Osteoblast (primary cell): ENCODE measurements at places on chromosomes 2 and 18. TPM values are rescaled to one million over a fixed set of nuclear protein-coding genes. Genes with fewer than 3 reads are reported as not detected.

The LGALSL gene
- 3.6 and 3.8 TPM in 2 replicates for total RNA-seq

The UGT1A8 gene
- not detected in 2 replicates for total RNA-seq

The ANTXR1 gene
- total RNA-seq, result 123 and 134 TPM in 2 replicates

The COL6A3 gene
- total RNA-seq, result 4,017 and 4,247 TPM in 2 replicates

The SLC5A7 gene
- total RNA-seq, result not detected in 2 replicates

The CCDC178 gene
- total RNA-seq, result not detected in 2 replicates

The B3GNT7 gene
- 0.29 and 0.72 TPM in 2 replicates for total RNA-seq

The FHOD3 gene
- total RNA-seq, result 13.0 and 17.4 TPM in 2 replicates

The PRSS56 gene
- not detected in 2 replicates for total RNA-seq

The UPP2 gene
- total RNA-seq, result not detected in 2 replicates

The GREB1 gene
- 1.1 and 1.2 TPM in 2 replicates for total RNA-seq

- DNase-seq, result no peak
Measured at GRCh38 chr2:134532537-134532936, 186.3 kb downstream of the TMEM163 start.

GRCh38 chr2:179253226-179253625 is 11.4 kb downstream of the SESTD1 start:
- no peak for DNase-seq

DNA sequence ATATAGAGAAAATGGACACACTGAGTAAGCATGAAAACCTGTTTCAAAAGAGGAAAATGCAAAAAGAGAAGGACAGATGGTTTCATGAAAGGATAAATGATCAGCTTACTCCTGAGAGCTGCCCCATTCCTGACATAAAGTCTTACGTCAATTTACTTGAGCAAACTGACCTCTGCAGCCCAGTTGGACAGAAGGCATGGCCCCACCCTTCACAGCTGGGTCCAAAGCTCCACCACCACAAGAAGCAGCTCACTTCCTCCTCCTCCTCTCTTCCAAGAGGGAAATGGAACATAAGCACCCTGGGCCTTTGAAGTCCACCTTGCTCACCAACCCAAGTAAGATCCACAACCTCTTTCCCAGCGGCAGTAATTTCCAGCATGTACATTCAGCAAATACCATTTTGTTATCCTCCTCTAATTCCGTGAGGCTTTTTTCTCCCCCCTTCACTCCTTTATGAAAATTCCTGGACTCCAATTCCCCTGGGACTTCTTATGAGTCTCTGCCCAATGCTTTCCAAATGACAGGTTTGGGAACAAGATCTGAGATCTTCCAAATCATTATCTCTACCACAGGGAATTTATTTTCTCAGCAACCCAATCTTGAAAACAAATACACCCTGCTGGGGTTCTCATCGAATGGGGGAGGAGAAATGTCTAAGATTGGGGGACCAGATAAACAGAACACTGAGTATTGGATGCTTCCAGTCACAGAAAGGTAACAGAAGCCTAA is 10.1 kb downstream of the COL4A4 start:
- no peak for DNase-seq

GRCh38 chr2:60353406-60353800 is 200.1 kb downstream of the BCL11A start:
- no peak for DNase-seq

- no peak for DNase-seq
Measured at GRCh38 chr2:229768235-229768634, 53.9 kb upstream of the DNER start.

DNA sequence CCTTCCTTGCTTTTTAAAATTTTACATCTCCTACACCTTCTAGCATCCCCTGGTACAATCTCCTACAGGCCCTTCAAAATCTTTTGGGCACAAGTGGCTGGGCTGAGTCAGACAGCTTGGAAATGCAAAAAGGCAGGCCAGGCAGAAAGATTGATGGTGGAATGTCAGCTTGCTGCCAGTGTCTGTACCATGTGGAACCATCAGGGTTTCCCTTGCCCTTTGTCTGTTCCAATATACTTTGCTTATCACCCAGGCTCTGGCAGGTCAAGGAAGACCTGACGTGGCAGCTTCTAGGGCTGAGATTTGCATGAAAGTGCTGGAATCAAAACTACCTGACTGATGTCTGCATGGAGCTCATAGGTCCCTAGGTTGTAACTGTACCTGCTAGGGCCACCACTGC is 33.3 kb downstream of the GPR39 start:
- no peak for DNase-seq

DNA sequence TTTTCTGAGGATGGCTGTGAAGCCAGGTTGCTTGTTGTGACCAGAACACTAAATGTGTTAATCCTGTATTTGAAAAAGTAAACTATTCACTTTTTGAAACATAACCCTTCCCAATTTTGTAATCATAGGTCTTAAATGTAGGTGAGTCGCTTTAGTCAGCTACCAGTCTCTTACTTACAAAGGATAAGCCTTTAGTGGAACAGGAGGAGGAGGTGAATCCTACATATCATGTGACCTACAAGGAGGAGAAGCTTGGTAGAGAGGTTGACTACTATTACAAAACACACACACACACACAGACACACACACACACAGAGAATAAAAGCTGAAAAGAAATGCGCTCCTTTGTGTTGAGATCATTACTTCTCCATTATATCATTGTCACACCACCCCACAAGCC is 59.9 kb upstream of the SPAG16 start:
- DNase-seq, result no peak

DNA sequence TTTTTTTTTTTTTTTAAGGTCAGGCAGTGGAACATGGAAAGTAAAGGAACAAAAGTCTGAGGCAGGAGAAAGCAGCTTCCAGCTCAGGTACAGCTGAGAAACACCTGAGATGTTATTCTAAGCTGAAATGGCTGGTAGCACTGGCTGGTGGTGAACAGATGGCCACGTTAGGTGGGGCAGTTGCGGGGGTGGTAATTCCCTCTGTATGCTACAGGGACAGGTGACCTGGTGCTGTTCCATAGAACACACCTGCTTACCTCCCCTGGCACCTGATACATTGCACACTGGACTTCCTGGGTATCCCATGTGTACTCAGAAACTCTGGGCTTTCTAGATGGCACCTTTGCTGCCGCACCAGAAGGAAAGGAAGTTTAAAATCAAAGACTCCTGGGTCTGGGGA is 333.3 kb downstream of the SLC8A1 start:
- DNase-seq, result no peak

GRCh38 chr2:24920809-24921441 is 888 bp upstream of the ADCY3 start:
- DNase-seq, result no peak

DNA sequence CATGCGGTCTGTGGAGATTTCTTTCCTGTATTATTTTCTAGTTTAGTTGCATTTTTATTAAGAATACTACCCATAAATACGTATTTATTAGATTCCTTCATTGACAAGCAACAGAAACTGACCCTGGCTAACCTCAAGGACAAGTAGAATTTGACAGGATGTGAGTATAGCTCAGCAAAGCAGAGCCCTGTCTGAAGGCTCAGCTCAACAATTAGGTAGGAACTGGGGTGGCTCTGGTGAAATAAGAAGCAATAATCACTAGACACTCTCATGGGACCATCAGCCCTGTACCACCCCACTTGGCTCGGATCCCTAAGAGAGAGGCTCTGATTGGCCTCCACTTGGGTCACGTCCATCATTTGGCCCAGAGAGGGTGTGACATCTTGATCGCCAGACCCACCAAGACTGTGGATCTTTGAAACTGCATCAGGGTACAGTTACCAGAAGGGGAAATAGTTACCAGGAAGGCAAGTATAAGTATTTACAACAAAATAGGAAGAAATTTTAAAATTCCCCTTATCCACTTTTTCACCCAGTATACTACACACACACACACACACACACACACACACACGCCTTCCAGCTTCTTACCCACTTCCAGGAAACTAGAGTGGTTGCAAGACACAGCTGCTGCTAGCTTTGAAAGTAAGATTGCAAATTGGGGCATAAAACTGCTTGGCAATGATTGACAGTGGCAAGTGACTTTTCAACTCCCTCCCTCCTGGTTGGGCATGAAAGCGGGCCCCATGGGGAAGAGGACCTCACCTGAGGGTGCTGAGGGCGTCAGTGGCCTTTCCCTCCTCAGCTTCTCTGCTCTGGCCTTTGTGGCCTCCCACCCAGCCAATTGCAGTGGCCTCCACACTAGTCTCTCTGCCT is 41.8 kb downstream of the KCTD18 start:
- DNase-seq, result no peak

DNA sequence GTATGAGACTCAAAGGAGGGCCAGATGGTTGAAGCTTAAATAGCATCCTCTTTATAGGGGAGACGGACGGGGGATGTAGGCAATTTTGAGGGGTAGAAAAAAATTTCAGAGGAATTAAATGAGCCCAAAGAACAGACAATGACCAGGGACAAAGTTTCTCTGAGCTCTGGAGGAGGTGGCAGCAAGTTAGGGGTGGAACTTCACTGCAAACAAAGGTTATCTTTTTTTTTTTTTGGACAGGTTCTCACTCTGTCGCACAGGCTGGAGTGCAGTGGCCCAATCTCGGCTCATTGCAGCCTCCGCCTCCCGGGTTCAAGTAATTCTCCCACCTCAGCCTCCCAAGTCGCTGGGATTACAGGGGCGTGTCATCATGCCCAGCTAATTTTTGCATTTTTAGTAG is 195.6 kb downstream of the PDE11A start:
- no peak for DNase-seq

GRCh38 chr2:37146062-37146461 is 10.7 kb downstream of the EIF2AK2 start:
- no peak for DNase-seq

- no peak for DNase-seq
Measured at GRCh38 chr18:21167641-21168377, 56.2 kb upstream of the ROCK1 start.

GRCh38 chr2:47013383-47013782 is 97.8 kb upstream of the MCFD2 start:
- DNase-seq, result peak; percentile 39

DNA sequence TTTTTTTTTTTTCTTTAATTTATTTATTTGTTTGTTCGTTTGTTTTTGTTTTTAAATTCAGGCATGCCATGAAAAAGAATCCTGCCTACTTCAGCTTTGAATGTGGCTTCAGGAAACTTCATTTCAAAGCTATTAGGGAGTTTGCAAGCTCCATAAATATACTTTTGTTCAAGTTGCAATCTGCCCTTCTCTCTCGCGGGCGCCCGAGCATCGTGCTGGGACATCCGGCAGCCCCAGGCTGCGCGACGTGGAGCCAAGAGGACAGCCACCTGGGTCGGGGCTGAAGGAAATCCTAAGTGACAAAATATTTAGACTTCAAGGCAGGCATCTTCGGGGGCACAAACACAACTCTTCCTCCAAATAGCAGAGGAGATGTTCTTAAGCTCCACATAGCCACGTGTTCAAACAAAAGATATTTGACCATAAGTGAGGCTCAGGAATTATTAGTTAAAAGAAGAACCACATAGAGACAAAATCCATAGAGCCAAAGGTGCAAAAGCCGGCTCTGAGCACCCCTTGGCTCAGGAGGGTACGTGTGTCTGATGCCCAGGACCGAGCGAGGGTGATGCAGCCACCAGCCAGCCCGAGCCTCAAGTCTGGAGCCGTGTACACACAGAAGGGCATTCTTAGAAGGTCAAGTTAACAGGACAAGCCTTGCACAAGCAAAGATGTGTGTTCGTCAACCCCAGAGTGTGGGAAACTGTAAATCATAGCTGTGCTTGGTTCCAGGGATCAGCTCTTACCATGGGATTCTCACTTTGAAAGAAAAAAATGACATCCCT is 256.5 kb upstream of the SALL3 start:
- no peak for DNase-seq

DNA sequence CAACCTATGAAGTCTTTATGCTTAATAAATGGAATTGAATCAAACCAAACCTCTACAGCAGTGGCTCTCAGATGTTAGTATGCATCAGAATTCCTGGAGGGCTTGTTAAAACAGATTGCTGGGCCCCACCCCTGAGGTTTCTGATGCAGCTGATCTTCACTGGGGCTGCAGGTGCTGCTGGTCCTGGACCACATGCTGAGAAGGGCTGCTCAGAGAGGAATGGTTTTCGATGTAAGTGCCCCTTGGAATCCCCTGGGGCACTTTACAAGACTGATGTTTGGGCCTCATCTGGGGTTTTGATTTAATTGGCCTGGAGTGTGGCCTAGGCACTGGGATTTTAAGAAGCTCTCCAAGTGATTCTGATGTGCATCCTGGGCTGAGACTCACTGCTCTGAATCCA is 403.8 kb upstream of the HS6ST1 start:
- no peak for DNase-seq

DNA sequence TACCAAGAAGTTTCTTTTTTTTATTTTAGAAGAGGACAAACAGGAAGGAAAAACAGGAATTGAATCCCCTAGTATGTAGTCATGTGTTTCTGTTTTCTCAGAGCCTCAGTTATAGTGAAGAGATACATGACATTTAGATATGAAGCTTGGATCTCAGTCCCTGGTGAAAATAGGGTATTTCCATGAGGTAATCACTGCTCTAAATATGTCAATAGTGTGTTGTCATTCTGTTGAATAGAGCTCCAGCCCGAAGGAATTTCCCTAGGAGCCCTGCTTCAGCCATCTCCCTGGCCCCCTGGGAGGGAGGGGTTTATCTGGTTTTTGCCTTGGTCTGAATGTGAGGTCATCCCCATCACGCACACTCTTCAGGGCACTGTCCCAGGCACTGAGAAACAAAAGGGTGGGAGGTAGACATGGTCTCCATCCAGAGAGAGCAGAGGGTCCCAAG is 47.1 kb upstream of the REL start:
- no peak for DNase-seq

- DNase-seq, result no peak
Measured at GRCh38 chr18:46061387-46061786, 10.7 kb downstream of the PSTPIP2 start.

GRCh38 chr2:74877781-74878433 is 44.0 kb downstream of the HK2 start:
- no peak for DNase-seq

DNA sequence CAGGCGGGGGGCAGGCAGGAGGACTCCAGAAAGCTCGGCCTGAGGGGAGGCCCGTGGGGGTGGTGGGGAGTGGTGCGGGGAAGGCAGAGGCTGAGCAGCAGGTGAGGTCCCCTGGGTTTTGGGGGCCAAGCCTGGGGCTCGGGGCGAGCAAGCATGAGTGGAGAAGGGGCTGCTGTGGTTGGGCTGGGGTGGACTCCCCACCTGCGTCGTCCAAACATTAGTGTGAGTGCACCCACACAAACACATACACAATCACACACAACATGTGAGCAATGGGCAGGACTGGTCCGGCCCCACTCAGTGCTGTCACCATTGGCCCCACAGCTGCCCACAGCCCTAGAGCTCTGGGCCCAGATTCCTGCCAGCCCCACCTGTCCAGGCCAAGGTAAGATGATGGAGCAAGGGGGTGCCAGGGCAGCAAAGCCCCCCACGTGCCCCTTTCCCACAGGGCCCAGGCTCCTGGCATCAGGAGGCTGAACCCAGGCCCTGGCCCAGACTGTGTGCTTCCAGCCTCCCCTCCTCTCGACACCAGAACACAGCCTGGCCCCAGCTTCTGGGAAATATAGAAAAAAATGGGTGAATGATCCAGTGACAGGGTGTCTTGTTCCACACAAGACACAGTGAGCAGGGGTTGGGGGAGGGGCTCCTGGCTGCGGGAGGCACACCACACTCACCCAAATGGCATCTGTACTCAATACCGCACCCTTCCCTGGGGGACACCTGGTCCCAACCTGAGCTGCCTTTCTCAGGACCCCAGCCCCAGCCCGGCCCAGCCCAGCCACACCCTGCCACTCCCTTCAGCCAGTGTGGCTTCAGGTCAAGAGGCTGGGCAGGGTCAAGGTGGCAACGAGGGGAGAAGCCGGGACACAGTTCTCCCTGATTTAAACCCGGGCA is 463 bp upstream of the ALPP start:
- DNase-seq, result no peak

- DNase-seq, result no peak
Measured at GRCh38 chr2:119352357-119352756, 14.3 kb downstream of the C2orf76 start.

GRCh38 chr2:227374158-227374557 is 4.9 kb downstream of the TM4SF20 start:
- peak; percentile 18 for DNase-seq

- no peak for DNase-seq
Measured at GRCh38 chr2:102508863-102509262, 35.8 kb downstream of the SLC9A4 start.
